ENCODE measurements at places on chromosomes 1 and 21.

GRCh38 chr1:27526569-27527222 is 36.7 kb upstream of the WASF2 start:
- no peak for DNase-seq

GRCh38 chr1:78843546-78843945 is 163.0 kb downstream of the ADGRL4 start:
- no peak for DNase-seq

- DNase-seq: peak; percentile 9
Measured at GRCh38 chr1:22612671-22613571, 23.5 kb upstream of the C1QA start.

DNA sequence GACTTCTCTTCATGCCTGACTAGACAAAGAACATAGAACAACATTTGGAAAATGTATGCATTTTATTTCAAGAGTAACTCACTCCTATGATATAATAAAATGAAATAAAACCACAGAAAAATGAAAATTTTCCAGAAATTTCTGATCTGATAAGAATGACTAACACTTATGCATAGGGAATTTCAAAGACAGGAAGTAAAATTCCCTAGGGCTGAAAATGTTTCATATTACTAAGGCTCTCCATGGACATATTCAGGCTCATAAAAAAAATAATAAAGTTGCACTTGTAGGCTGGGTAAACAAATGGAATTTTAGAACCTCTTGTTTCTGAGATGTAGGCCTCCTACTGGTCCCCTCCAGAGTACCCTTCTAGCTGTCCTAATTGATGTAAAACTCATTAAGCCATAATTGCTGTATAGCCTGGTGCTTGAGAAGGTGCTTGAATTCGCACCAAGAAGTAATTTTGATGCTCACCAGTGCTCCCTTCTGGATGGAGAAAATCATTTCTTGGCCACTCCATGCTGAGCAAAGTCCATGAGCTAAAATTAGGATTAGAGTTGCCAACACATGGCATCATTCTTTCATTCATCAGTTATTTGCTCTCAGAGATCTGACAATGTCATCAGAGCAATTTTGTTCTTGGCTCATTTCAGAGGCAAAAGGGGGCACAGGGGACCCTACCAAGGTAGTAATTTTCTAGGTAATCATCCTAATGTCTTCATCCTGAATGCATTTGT is 641.0 kb upstream of the CAMK1G start:
- DNase-seq: no peak

- peak; percentile 32 for DNase-seq
Measured at GRCh38 chr1:156797212-156797871, 19.3 kb downstream of the SH2D2A start.

DNA sequence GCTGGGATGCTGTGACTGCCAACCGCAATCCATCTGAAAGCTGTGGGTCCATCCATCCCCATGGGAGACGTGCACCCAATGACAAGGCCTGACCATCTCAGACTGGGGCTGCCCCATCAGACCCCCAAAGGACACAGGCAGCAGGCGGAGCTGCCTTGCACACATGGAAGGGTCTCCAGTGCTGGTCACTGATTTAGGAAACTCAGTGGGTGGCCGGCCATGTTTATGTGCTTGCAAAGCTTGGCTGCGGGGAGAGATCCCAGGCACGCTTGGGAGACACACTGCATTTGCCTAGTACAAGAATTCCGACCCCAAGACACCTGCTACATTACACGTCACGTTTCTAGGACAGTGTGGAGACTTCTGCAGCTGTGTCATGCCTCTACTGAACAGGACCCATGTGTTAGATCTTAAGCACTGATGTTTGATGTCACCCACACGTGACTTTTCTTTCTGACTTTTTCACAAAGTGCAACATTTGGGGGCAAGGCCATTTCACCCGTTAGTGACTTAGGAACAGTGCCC is 181.4 kb downstream of the CLIC6 start:
- no peak for DNase-seq

GRCh38 chr1:208242941-208243526 is 1.1 kb downstream of the PLXNA2 start:
- DNase-seq: no peak

Data from DMS79 (cell line).